ENCODE measurements at places on chromosomes 2 and 18.

DNA sequence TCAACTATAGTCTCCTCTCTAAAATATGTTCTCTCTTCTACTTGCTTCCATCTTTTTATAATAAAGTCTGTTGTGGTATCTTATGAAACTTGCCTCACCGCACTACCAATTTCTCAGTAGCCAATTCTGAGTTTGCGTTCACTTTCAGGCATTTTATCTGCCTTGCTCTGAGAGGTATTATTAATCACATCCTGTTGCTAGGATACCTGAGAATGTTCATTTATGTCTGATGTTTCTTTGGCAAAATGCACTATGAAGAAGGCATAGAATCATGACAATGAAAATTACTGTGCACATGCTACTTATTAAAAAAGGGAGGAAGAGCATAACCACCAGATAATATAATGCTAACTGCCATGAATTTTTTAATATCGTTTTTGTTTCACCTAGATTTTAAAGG, 130.2 kb downstream of the CHST9 start:
- ATAC-seq = no peak

DNA sequence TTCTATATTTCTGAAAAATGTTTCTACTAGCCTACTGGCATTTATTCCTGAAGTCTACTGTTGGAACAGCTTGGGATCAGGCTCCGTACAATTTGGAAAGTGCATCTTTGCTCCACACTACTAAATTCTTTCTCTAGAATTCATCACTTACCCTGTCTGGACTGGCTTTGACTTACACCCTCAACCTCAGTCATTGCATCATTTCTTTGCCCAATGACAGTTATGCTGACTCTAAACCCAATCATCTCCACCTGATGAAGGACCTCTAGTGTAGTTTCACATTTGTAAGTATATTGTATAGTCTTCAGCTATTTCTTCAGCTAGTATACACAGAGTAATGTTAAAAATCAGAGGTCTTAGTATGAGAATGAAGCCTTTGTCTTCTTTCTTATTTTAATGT, 359.6 kb upstream of the MC4R start:
- ATAC-seq = no peak

DNA sequence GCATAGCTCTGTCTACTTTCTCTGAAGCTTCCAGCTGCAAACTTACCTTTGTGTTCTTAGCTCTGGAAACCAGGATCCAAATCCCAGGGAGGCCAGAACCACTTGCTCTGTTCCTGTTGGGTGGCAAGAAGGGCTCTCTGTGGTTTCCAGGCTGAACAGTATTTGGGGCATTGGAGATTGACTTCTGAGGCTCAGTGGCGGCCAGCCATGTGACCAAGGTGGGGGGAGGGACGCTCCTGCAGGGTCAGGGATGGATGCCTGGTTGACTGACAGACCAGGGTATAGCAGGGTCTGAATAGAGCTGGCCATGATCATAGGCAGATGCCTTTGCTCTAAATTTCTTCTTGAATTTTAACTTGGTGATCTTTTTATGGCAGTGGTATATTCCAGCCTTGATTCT, 15.1 kb downstream of the SLC4A5 start:
- no peak for ATAC-seq

DNA sequence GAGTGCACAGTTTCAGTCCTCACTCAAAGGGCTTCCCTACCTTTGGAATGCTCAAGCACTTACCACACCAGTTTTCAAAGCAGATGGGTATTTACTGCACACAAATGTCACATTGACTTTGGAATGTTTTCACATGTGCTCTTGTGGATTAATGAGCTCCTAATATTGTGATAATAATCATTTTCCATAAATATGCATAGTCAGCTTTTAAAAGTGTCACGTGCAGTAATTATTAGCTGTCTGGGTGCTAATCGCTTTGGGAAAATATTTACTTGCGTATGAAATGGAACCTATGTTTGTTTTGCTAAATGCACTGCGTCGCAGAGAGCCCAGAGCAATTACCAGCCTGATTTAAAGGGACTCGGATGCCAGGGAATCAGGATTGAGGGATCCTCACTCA, 229.3 kb downstream of the SMAD2 start:
- ATAC-seq = no peak

GRCh38 chr2:105373344-105373781, 25.5 kb downstream of the FHL2 start:
- ATAC-seq = no peak

Data from SK-N-SH treated with all-trans-retinoic acid at 6 μM for 48 hours (cell line).